ENCODE measurements at places on chromosomes 6 and 20.

DNA sequence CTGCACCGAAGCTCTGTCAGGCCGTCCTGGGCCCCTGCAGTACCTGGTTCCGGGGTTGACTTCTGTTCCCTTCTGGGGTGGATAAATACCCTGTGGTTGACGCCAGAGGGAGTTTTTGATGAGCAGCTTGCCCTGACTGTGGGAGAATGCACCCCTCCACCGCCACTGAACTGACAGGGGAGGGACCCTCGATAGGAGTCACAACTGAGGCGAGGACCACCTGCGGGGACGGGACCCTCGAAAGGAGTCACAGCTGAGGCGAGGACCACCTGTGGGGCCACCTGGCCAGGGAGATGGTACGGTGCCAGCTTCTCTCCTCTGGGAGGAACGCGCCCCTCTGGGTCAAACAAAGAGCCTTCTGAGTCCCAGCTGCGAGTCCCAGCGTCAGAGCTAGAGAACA, 100.1 kb upstream of the FRMD1 start:
- no peak for DNase-seq

DNA sequence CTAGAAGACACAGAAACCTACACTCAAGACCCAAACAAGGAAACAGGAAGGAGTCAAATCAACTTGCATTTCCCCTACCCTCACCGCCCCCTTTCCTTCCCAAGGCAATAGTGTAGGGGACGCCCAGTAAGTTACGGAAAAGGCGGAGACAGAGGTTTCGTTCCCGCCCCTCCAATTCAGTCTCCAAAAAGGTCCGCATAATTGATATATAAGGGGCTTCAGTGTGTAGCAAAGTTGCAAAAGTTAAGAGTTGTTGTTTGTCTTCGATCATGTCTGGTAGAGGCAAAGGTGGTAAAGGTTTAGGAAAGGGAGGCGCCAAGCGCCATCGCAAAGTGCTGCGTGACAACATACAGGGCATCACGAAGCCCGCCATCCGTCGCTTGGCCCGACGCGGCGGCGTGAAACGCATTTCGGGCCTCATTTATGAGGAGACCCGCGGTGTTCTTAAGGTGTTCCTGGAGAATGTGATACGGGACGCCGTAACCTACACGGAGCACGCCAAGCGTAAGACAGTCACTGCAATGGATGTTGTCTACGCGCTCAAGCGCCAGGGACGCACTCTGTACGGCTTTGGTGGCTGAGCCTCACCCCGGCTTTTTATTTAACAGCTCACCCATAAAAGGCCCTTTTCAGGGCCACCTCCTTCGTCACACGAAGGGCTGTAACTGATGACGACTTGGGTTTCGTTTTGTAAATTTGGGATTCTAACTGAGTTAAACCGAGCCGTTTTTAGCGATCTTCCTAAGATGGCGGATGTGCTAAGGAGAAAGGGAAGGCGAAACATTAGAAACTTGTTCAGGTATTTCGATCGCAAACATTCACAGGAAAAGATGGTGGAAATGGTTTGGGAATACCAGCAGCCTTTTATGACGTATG, 124.6 kb upstream of the BTN3A2 start:
- peak; percentile 18 for DNase-seq

DNA sequence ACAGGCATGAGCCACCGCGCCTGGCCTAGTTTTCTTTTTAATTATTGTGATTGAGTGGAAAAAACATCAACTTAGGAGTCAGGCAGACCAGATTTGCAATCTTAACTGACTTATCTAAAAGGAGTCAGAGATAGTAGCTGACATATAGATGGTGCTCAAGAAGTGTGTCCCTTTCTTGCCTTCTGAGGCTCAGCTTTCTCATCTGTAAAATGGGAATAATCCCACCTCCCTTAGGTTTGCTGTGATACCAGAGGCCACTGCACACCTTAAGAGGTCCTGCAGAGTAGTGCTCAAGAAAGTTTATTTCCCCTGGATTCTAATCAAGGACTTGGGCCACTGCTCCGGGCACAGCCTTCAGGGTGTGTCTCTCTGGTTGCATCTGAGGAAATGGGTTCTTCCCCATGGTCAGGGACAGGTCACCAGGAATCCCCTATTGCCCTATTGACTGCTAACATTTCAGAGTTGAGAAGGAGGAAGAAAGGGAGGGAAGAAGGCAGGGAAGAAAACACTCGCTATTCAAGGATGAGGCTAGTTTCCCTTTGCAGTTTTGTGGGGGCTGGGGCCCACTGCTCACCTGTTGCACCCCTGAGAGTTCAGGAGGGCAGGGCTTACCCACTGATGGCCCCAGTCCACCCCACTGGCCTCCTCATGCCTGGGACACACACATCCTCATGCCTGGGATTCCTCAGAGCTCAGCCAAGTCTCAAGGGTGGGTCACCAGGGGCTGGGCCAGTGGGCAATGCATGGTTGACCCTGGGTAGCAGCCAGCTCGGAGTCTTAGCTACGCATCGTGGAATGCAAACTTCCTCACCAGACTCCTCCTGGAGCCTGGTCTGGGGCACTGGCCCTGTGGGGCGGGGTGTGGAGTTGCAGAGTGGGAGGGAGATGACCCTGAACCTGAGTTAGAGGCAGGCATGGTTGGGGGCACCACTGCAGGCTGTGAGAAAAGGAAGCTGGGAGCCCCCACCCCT, 21.2 kb downstream of the C6orf132 start:
- no peak for DNase-seq

DNA sequence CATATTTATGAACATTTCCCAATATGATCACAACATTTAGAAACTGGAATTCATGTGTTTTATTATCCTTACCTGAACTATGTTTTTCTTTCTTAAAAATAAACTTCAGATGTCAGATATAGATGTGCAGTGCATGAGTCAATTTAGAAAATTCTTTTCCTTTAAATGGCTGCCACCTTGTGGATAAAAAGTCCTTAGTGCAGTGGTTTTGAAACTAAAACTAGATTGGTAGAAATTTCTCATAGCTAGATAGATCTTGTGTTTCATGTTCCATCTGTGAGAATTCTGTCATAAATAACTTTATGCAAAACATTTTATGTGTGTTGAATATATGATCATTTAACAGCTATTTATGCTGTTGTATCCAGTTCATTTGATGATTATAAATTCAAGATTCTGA, 134.9 kb downstream of the KLHL32 start:
- no peak for DNase-seq

GRCh38 chr6:157029980-157030690, 253.0 kb downstream of the ARID1B start:
- DNase-seq: no peak

GRCh38 chr20:10090588-10091166, 55.9 kb downstream of the ANKEF1 start:
- DNase-seq: no peak

- no peak for DNase-seq
Measured at GRCh38 chr6:24795106-24795505, 3.6 kb downstream of the ARMH2 start.

- no peak for DNase-seq
Measured at GRCh38 chr6:13355999-13356785, 27.9 kb upstream of the TBC1D7 start.

DNA sequence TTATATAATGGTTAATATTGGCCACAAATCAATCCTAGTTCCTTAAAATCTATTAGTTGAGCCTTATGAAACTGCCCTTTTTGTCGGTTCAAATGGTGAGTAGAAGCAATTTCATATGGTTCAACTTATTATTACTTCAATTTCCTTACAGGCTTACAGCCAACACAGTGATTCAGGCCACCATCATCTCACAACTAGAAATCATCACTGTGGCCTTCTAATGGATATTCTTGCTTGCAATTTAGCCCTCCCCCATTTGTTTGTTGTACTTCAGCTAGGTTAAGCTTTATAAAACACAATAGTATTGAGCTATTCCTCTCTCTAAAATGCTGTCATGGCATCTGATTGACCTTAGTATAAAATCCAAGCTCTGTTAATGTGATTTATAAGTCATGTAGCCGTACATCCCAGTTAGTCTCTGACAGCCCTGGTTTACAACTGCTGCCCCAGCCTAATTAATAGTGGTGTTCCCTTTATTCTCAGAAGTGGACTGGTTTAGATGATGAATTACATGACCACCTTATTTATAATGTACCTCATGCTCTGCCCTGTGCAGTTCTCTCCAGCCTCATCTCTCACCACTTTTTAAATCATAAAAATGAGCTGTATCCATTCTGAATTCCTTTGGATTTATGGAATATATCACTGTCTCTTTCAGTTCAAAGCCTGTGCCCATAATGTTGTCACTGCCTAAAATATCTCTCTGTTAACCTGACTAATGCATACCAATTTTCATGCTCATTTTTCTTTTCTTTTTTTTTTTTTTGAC, 36.7 kb downstream of the LAMA2 start:
- DNase-seq: no peak

GRCh38 chr6:73157870-73158269, 67.4 kb downstream of the KHDC1L start:
- no peak for DNase-seq

DNA sequence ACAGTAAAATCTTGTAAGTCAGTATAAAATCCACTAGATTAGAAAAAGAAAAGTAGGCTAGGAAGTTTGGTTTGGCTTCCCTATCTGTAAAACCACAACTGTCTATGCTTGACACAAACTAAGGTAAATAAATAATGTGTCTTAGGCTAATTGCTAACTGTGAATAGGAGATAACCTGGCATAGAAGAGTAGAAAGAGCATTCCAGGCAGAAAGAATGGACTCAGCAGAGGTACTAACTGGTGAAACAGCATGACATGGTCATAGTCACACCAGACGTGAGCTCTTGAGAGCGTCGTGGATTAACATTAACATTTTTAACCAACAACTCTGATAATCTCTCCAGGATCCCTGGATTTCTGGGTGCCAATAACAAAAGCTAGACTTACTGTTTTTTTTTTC, 8.7 kb upstream of the WTAP start:
- no peak for DNase-seq
